Astrocyte (in vitro differentiated cells and primary cell): ENCODE measurements at places on chromosomes 11 and 22. TPM values are rescaled to one million over a fixed set of nuclear protein-coding genes. Genes with fewer than 3 reads are reported as not detected.

Gene NLRP10
- 2.5 and 3.1 TPM in 2 replicates for total RNA-seq

Gene RAB39A
- total RNA-seq, result 0.67 and 1.5 TPM in 2 replicates

Gene ABCG4
- 0.55 and 1.5 TPM in 2 replicates for total RNA-seq

Gene CHADL
- total RNA-seq, result 0.23 and 0.34 TPM in 2 replicates

Gene OR51I1
- not detected in 2 replicates for total RNA-seq

Gene SH3BP1
- 26.5 and 31.6 TPM in 2 replicates for total RNA-seq

Gene DEFB131B
- not detected in 2 replicates for total RNA-seq

Gene SLC5A1
- not detected in 2 replicates for total RNA-seq

DNA sequence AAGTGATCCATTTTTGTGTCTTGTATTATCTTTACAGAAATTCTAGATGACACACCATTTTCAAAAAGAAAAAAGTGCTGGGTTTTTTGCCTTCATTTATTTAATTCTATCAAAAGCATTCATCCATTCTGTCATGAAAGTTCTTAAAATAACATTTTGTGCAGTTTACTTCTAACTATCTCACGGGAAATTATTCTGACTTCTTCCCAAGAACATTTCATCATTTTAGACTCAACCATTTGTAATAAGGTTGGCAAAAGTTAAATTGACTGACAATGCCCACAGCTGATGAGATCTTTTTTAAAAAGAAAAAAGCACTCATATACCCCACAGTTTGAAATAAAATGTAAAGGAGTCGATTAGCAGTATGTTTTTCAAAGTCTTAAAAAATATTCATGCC lies 68.5 kb downstream of the SBF2 start:
- H3K4me3 ChIP-seq, result no peak overlapping the region
- H3K4me1 ChIP-seq, result no peaks in the 10 kb centered on the region
- H3K27ac ChIP-seq, result no peak overlapping the region
- DNase-seq, result no peak
- H3K36me3 ChIP-seq, result no peaks in the 10 kb centered on the region

DNA sequence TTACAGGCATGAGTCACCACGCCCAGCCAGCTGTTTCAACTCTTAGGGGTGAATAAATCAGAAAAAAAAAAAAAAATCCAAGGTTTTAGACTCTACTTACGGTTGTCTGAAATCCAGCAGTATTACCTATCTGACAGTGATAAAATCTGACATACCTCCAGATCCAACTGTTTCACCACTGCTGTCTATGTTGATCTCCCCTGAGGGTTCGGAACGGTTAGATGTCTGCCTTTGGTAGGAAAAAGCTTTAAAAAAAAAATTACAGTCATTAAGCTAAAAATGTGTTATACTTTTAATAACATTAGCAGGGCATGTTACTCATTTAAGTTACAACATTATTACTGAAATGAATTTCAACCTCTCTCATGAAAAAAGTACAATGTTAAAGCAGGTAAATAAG lies 21.1 kb downstream of the NCAPD3 start:
- H3K27ac ChIP-seq, result no peak overlapping the region
- H3K36me3 ChIP-seq, result peaks cover 43% of the 10 kb centered on the region
- DNase-seq, result no peak
- H3K27me3 ChIP-seq, result no peaks in the 10 kb centered on the region
- no peak overlapping the region for H3K4me3 ChIP-seq
- H3K4me1 ChIP-seq, result no peaks in the 10 kb centered on the region

- no peaks in the 10 kb centered on the region for H3K27me3 ChIP-seq
- no peaks in the 10 kb centered on the region for H3K36me3 ChIP-seq
- no peak overlapping the region for H3K4me3 ChIP-seq
- H3K4me1 ChIP-seq, result peaks cover 24% of the 10 kb centered on the region
Observed at GRCh38 chr11:1823376-1824220, 11.2 kb upstream of the SYT8 start.

GRCh38 chr11:10990637-10991193 lies 132.9 kb upstream of the ZBED5 start:
- H3K4me1 ChIP-seq, result no peaks in the 10 kb centered on the region
- H3K27ac ChIP-seq, result no peak overlapping the region
- H3K36me3 ChIP-seq, result no peaks in the 10 kb centered on the region
- peaks cover 3% of the 10 kb centered on the region for H3K27me3 ChIP-seq

- peak; percentile 52 for DNase-seq
- H3K4me1 ChIP-seq, result peaks cover 14% of the 10 kb centered on the region
- H3K27me3 ChIP-seq, result no peaks in the 10 kb centered on the region
- no peaks in the 10 kb centered on the region for H3K36me3 ChIP-seq
- H3K4me3 ChIP-seq, result no peak overlapping the region
Observed at GRCh38 chr11:41486424-41486823, 27.0 kb upstream of the LRRC4C start.

GRCh38 chr11:16155448-16155847 lies 200.9 kb downstream of the SOX6 start:
- no peak overlapping the region for H3K4me3 ChIP-seq
- no peak overlapping the region for H3K27ac ChIP-seq
- no peaks in the 10 kb centered on the region for H3K36me3 ChIP-seq
- no peaks in the 10 kb centered on the region for H3K27me3 ChIP-seq

DNA sequence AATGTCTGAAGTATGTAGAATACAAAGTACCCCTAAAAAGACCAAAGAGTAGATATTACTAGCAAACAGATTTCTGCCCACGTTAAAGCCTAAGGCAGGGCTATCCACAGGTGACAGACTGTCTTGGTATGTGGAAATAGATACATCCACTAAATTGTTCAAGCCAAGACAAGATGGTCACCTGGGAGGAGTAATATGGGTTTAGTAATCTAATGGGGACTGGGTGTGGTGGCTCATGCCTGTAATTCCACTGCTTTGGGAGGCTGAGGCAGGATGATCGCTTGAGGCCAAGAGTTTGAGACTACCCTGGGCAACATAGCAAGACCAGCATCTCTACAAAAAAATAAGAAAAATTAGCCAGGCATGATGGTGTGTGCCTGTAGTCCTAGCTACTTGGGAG lies 7.5 kb downstream of the SGSM3 start:
- H3K27ac ChIP-seq, result no peak overlapping the region
- H3K27me3 ChIP-seq, result no peaks in the 10 kb centered on the region
- H3K4me3 ChIP-seq, result no peak overlapping the region
- H3K4me1 ChIP-seq, result peaks cover 3% of the 10 kb centered on the region
- DNase-seq, result no peak
- peaks cover 2% of the 10 kb centered on the region for H3K36me3 ChIP-seq

- H3K4me1 ChIP-seq, result peaks cover 40% of the 10 kb centered on the region
- H3K27ac ChIP-seq, result peak overlapping the region; percentile 100
- peaks cover 13% of the 10 kb centered on the region for H3K36me3 ChIP-seq
- peak; percentile 86 for DNase-seq
- H3K27me3 ChIP-seq, result no peaks in the 10 kb centered on the region
- peak overlapping the region; percentile 95 for H3K4me3 ChIP-seq
Observed at GRCh38 chr11:65425971-65426838, 3.6 kb downstream of the NEAT1 start.

DNA sequence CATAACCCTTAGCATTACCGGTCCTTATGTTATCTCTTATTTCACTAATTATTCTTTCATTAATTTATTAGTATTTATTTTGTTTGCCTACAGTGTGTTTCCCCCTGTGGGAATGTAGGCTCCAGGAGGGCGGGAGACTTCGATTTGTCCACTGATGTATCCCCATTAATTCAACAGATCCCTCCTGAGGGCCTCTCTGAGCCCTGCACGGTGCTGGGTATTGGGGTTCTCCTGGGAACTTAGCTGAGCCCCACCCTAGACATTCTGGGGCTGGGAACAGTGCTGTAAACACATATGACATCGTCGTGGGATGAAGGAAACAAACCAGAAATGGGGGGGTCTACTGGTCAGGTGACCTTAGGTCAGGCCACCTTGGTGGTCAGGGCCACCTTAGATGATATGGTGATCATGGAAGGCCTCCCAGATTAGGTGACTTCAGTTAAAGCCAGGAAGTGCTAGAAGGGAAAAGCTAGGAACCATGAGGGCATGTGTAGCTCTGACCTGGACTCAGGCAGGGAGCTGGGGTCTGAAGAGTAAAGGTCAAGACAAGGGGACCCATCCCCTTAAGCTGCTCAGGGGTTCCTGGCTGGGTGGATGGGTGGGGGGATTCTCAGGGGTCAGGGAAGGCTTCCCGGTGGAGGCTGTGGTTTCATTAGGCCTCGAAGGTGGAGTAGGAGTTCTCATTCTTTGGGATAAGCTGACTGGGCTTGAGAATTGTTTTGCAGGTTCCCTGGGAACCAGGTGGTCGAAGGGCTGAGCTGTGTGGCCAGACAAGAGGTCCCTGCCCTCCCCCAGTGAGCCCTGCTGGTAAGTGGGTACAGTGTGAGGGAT lies 1.0 kb downstream of the PHETA2 start:
- peaks cover 25% of the 10 kb centered on the region for H3K4me1 ChIP-seq
- peak overlapping the region; percentile 48 for H3K4me3 ChIP-seq

- no peaks in the 10 kb centered on the region for H3K36me3 ChIP-seq
- no peak overlapping the region for H3K4me3 ChIP-seq
- no peak overlapping the region for H3K27ac ChIP-seq
- peaks cover 8% of the 10 kb centered on the region for H3K4me1 ChIP-seq
- no peak for DNase-seq
- no peaks in the 10 kb centered on the region for H3K27me3 ChIP-seq
Observed at GRCh38 chr22:19578180-19579004, 54.2 kb upstream of the CLDN5 start.

- H3K36me3 ChIP-seq, result no peaks in the 10 kb centered on the region
- H3K4me1 ChIP-seq, result no peaks in the 10 kb centered on the region
- no peak overlapping the region for H3K27ac ChIP-seq
- no peak for DNase-seq
- no peak overlapping the region for H3K4me3 ChIP-seq
- H3K27me3 ChIP-seq, result no peaks in the 10 kb centered on the region
Observed at GRCh38 chr11:106702805-106703204, 315.5 kb downstream of the GUCY1A2 start.

DNA sequence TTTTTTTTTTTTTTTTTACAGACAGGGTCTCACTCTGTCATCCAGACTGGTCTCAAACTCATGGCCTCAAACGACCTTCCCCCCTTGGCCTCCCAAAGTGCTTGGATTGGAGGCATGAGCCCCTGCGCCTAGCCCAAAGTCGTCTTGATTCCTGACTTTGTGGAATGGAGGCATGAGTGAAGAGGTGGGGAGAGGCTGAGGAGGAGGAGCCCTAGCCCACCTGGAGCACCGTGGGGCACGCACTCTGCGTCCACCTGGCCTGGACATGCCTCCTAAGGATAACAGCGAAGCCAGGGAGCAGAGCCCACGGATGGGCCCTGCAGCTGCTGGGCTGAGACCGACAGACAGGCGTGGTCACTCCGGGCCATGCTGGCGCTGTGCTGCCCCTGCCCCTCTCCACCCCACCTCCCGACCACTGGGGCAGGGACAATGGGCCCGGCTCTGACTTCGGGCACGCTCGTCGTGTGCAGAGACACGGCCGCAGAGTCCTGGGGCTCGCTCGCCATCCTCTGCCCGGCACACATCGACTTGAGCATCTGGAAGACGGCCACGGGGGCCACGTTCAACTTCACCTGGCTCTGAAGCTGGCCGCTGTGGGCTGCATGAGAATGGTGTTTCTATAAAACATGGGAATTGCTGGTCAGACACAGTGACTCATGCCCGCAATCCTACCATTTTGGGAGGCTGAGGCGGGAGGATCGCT lies 34.8 kb downstream of the LRRC74B start:
- H3K27me3 ChIP-seq, result no peaks in the 10 kb centered on the region
- no peaks in the 10 kb centered on the region for H3K4me1 ChIP-seq
- H3K4me3 ChIP-seq, result no peak overlapping the region

- no peak overlapping the region for H3K4me3 ChIP-seq
- H3K27ac ChIP-seq, result no peak overlapping the region
- DNase-seq, result no peak
- no peaks in the 10 kb centered on the region for H3K4me1 ChIP-seq
- no peaks in the 10 kb centered on the region for H3K27me3 ChIP-seq
Observed at GRCh38 chr11:30653606-30654005, 67.5 kb upstream of the MPPED2 start.

GRCh38 chr11:110852921-110853490 lies 140.8 kb upstream of the ARHGAP20 start:
- no peak overlapping the region for H3K27ac ChIP-seq
- no peaks in the 10 kb centered on the region for H3K27me3 ChIP-seq
- no peaks in the 10 kb centered on the region for H3K36me3 ChIP-seq
- no peak overlapping the region for H3K4me3 ChIP-seq
- no peaks in the 10 kb centered on the region for H3K4me1 ChIP-seq
- DNase-seq, result no peak

- DNase-seq, result no peak
- no peak overlapping the region for H3K27ac ChIP-seq
- peaks cover 29% of the 10 kb centered on the region for H3K4me1 ChIP-seq
- no peaks in the 10 kb centered on the region for H3K27me3 ChIP-seq
- H3K36me3 ChIP-seq, result no peaks in the 10 kb centered on the region
- no peak overlapping the region for H3K4me3 ChIP-seq
Observed at GRCh38 chr22:42641801-42642413, 1.5 kb upstream of the ATP5MGL start.

DNA sequence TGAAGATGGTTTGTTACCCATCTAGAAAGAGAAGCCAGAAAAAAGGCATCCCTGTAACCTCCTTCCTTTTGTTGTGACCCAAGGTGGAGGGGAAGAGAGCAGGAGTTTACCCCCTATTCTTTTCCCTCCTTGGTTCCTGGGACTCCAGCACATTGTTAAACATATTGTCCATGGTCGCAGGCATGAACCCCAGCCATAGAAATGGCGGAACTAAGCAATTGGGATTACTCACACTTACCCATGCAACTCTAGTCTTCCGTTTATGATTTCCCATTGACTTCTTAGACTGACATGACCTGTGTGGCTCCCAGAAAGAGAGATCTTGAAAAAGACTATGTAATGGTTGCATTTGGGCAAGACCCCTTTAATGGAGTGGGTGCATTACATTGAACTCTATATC lies 45.4 kb downstream of the OR4C46 start:
- H3K4me1 ChIP-seq, result no peaks in the 10 kb centered on the region
- no peak for DNase-seq
- H3K27ac ChIP-seq, result no peak overlapping the region
- H3K27me3 ChIP-seq, result no peaks in the 10 kb centered on the region
- no peak overlapping the region for H3K4me3 ChIP-seq
- H3K36me3 ChIP-seq, result no peaks in the 10 kb centered on the region

GRCh38 chr11:67666676-67667489 lies 7.5 kb downstream of the ALDH3B2 start:
- peaks cover 2% of the 10 kb centered on the region for H3K27me3 ChIP-seq
- DNase-seq, result no peak
- no peak overlapping the region for H3K27ac ChIP-seq
- H3K4me1 ChIP-seq, result no peaks in the 10 kb centered on the region

- no peaks in the 10 kb centered on the region for H3K27me3 ChIP-seq
- H3K4me3 ChIP-seq, result no peak overlapping the region
- H3K36me3 ChIP-seq, result no peaks in the 10 kb centered on the region
- no peak for DNase-seq
- no peaks in the 10 kb centered on the region for H3K4me1 ChIP-seq
Observed at GRCh38 chr11:83709434-83709833, 423.3 kb upstream of the CCDC90B start.
